ENCODE measurements at places on chromosomes 7 and 10.

DNA sequence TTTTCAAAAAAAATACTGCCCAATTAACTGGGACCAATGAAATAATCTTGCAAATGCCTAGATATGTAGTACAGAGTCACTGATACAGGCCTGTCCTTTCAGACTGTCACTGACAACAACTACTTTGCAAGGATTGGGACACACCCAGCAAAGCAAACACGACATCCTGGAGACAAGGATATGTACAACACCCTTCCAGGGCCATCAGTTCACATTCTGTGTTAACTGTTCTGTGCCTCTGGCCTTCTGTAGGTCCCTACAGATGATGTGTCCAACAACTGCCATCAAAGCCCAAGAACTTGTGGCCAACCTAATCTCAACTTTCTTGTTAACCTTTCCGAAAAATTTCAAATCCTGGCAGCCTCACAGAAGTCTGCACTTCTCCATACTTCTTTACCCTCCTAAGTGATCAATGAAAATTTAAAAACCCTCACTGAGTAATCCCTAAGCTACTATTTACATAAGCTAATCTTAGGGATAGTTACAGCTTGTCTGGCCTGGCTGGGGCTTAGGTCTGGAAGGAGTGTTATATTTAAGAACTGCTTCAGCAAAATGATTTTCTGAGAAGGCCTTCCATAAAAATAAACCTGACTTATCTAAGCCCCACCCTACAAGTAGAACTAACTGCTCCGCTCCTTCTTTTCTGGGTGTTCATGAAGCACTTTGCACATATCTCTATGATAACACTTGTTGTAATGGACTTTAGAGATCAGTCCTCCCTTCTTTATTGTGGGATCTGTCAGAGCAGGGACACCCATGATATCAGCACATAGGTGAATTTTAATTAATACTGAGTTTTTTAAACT lies 21.0 kb downstream of the COBL start:
- no peak for DNase-seq

GRCh38 chr10:122352817-122353525 lies 21.5 kb upstream of the PLEKHA1 start:
- DNase-seq = no peak

DNA sequence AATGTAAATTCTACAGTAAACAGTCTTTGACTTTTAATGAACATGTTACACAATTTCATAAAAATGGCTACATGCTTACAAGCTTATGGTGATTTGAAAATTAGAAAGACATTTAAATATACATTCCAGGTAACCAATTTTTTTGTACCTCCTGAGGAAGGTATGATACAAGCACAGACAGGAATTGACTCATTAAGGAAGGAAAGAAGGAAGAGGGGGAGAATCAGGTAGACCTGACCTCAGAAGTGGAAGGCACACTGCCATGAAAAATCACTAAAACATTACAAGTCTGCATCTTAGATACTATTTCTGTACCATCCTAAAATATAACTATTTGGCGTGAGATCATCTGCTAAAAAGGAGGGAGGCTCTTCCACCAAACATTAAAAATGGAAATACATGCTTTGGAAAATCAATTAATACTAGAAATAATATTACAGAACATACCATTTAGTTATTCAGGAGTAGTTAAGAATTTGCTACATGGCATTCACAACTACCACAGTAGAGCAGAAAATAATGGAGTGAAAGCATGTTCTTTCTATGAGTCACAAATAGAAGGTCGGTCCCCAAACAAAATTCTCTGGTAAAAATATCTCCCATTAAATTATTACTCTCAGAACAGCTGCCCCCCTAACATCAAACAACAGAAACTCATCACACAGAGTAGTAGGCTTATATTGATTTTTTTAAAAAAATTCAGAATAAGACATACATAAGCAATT lies 15.2 kb downstream of the RAB11FIP2 start:
- no peak for DNase-seq

DNA sequence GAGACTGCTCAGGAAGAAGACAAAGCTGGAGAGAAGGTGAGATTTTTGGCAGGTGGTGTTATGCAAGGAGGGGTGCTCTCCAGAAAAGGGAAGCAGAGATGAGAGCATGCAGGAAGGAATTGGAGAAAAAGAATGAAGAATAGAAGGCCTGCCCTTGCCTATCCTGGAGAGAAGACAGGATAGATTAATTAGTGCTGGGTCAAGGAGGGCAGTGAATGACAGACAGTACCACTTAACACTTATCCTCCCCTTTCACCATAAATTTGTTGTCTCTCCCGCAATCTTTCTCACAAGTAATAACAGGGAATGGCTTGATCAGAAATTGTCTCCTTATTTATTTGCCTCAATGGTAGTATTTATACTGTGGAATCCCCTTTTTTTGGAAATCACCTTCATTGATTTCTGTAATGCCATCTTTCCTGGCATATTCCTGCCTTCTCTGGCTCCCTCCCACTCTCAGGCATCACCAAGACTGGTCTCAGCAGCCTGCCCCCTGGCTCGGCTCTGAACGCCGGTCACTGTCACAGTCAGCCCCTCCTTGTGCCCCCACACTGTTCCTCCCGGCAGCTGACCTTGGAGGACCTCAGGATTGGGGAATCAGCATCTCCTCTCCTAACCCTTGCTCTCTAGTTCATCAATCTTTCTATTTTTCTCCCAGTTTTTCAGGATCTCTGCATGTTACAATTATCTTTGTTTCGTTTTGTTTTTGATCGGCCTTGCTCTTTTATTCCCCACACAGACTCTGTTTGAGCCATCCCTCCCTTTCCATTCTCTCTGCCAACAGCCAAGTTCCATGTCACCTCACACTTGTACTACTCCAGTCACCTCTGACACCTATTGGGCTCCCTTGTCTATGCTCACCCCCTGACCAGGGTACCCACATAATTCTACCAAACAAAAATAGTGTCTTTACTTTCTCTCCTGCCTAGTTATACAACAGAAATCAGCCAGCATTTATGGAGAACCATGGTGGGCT lies 294.2 kb downstream of the PLXDC2 start:
- no peak for DNase-seq

- DNase-seq = no peak
These were observed 7.1 kb downstream of the KIAA1549 start for GRCh38 chr7:138974103-138974502.

DNA sequence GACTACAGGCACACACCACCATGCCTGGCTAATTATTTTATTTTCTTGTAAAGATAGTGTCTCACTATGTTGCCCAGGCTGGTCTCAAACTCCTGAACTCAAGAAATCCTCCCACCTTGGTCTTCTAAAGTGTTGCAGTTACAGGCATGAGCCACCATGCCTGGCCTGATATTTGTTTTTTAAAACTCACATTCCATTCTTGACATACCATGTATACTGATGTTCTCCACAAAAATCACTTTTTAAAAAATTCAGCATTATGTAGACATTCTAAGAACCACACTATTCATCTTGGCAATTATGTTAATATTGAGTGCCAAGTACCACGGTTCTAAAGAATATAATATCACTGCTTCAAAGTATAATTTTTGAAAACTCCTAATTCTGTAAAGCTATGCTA lies 43.5 kb downstream of the IDE start:
- DNase-seq = no peak

- DNase-seq = no peak
These were observed 105.6 kb downstream of the TPK1 start for GRCh38 chr7:144730224-144730623.

DNA sequence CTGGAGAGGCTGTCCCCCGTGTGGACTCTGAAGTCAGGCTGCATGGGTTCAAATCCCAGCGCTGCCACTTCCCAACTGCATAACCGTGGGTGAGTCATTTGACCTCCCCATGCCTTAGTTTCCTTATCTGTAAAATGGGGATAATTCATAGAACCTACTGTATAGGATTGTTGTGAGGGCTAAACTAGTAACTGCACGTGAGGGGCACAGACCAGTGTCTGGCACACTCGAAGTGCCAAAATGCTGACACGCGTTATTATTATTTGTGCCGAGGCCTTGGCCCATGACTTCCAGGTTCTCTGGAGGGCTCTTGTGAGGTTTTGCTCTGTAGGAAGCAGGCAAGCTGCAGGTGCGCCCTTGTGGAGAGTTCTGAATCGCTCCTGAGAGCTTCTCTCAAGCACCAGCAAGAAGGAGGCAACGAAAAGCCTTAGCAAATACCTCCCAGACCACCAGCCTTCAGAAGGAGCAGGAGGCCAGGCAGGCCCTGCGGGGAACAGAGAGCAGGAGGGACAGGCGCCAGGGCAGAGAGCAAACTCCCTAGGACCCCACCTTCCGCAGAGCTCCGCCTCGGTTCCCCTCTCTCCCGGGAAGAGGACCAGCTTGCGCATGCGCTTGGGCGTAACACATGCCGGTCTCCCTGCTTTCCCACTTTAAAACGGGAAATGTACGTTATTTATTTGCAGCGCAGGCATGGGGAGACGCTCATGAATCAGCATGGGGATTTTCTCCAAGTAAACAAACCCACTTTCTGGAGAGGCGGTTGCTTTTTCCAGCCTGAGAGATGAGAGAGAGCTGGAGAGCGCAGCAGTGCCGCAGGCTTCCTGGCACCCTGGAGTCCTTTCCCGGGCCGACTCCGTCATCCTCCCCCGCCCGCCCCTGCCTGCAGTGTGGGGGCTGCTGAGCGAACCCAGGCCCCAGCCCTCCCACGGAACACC lies 39.6 kb downstream of the SORCS3 start:
- DNase-seq = no peak

DNA sequence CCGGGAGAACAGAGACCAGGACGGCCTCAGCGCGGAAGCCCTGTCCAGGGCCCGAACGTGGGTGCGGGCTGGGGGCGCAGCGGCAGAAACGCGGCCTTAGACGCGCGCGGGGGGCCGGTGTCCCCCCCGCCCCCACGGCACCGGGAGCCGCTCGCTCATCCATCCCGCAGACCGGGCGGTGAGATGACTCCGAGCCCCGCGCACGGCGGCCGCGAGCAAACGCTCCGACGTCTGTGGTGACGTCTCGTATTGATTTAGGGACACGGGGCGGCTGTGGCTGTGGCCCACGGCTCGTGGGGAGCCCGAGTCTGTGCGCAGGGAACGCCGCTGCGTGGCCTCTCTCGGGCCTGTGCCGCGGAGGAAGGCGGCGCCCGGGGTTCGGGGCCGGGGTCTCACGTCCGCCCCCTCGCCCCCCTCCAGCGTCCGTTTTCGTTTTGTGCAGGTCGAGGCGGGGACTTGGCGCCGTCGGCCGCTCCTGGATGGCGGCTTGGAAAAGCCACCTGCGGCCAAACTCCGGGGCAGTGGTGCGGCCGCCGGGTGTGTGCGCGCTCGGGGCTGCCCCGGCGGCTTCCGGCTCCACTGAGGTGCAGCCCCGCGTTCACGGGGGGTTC lies 1.0 kb upstream of the NKX6-2 start:
- DNase-seq = no peak

DNA sequence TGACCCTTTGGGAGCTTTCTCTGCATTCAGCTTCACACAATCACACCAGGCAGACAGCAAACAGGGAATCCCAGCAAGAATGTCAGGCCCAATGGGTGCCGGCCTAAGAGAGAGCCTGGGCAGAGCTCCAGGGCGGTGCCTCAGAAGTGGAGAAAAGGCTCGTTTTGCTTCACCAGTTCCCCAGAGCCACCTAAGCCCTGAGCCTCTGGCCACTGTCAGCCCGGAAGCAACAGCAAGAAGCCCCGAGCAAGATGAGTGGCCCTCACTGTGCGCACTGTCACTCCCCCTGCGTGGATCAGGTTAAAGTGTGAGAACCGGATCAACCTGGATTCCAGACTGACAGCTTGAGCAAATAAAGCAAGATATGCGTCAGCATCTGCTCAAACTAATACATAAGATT lies 14.7 kb downstream of the CNPY1 start:
- no peak for DNase-seq

- DNase-seq = no peak
These were observed 51.9 kb downstream of the PLPP4 start for GRCh38 chr10:120508966-120509365.

GRCh38 chr10:81828251-81828650 lies 46.7 kb upstream of the NRG3 start:
- no peak for DNase-seq

GRCh38 chr10:133151543-133151972 lies 8.5 kb upstream of the KNDC1 start:
- DNase-seq = no peak

DNA sequence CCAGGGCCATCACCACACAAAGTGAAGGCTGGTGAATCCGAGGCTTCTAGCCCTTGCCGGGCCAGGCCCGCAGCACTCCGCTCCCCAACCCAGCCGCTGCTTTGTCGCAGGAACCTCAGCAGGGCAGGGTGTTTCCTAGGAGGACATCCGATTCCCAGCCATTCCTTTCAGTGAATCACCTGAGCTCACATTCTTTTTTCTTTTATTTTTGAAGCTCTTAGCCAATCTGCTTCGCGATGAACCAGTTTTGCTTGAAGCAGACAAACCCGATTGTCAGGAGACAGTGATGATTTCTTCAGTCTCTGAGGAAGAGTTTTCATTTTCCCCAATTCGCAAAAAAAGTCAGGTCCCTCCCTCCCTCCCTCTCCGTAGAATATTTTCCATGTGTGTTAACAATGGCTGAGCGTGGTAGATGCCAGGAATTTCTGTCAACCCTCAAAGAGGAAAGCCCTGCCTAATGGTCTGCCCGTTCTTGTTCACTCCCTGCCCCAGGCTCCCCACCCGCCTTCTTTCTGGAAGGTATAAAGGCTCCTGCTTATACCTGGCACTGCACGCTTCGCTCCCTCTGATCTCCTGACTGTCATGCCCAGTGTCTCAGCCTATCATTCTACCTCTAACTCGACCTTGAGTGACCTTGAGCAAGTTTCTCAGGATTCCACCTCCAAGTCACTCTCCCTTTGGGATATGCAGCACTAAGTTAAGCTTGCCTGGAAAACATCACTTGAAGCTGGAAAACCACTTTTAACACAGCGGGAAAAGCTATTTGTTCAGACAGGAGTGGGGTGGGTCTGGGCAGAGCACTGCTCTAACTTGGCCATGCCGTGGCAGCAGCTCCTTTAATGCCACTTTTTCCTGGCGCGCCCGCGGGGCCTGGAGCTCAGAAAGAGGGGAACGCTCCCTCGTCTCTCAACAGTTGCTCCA lies 35.1 kb downstream of the EGFR start:
- DNase-seq = no peak

DNA sequence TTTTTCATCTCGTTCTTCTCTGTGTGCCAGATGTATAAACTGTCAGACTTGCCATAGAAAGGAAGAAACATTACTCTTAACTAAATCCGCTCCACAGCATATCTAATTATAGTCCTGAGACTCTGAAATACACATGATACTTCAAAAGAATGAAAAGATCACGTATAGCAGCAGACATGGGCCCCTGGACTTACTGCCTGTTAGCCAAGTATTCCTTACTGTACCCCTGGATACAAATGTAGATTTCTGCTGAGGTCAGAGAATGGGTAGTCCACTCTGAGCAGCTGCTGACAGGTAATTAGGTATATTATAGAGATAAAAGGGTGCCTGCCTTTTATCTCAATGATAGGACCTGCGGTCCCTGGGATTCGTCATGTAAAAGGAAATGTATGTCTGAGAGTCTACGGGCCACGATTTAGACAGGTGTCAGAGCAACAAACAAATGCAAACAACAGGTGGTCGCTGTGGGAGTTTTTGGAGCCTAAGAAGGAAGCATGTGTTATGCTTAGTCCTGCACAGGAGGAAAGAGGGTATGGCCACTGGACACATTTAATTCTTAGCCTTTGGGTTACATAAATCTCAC lies 69.4 kb downstream of the VOPP1 start:
- DNase-seq = no peak

Measured in CD4-positive, alpha-beta T cell treated with Interleukin-6 for 4 hours (primary cell).